Activated CD4-positive, alpha-beta T cell treated with anti-CD3 and anti-CD28 coated beads for 4 hours (primary cell): ENCODE measurements at places on chromosomes 1 and 21.

GRCh38 chr21:38448671-38449385 is 49.4 kb downstream of the ERG start:
- no peak for DNase-seq

DNA sequence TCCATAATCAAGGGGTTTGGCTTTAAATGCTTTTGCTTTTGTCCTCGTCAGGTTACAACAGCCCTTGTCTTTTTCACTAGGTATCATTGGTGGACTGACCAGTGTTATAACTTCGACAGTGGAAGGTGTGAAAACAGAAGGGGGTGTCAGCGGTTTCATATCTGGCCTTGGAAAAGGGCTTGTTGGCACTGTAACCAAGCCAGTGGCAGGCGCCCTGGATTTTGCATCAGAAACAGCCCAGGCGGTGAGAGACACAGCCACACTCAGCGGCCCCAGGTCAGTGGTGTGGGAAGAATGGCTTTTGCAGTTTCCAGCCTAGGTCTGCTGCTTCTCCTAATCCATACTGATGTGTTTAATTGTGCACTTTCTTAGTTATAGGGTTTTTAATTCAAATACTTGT is 157.9 kb downstream of the DHRS3 start:
- no peak for DNase-seq

- DNase-seq, result no peak
These were observed 14.6 kb downstream of the SYF2 start for GRCh38 chr1:25217598-25218232.

DNA sequence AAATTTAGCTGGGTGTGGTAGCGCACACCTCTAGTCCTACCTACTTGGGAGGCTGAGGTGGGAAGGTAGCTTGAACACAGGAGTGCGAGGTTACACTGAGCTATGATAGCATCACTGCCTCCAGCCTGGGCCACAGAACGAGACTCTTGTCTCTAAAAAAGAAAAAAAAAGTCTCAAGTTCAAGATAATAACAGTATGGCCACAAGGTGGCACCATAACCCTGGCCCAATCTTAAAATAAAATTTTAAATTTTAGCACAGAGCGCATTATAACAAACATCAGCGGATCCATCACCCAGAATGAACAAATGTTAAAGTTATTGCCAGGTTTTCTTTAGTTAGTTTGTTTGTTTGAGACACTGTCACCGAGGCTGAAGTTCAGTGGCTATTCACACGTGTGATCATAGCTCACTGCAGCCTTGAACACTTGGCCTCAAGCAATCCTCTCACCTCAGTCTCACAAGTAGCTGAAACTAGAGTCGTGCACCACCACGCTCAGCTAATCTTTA is 2.9 kb upstream of the HTR6 start:
- DNase-seq, result peak; percentile 36

DNA sequence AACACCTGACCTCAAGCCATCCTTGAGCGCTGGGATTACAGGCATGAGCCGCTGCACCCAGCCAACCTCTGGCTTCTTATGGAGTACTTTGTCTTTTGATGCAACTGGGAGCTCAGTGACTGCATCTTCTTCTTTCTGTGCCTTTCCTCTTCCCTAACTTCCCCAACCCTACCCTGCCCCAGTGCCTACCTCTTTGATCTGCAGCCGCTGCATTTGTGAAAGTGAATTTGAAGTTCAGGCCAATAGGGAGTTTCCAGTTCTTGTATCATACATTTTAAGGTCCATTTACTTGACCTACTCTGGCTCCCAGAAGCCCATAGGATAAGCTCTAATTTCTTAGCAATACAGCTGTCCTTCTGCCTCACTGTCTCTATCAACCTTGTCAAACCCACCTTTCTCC is 52.2 kb downstream of the KCNC4 start:
- DNase-seq, result no peak

DNA sequence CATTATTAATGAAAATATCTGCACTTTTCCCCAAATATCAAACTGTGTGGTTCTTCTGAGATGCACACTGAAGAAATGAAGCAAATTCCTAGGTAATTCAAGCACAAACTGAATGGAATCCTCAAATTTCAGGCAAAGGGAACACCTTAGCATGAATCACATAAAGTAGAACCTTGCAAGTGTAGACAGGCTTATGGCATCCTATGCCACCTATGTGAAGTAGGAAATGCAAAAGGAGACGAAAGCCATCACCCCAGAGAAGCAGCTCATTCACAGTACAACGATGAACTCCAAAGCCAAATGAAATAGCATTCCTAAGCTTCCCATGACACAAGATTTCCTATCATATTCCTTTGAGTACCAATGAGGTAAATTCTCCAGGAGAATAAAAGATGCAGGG is 461.2 kb upstream of the RUNX1 start:
- no peak for DNase-seq

GRCh38 chr1:9801909-9802308 is 21.9 kb downstream of the CLSTN1 start:
- no peak for DNase-seq

- DNase-seq, result no peak
These were observed 27.5 kb upstream of the TMEM54 start for GRCh38 chr1:32928715-32929114.

- no peak for DNase-seq
These were observed 5.3 kb downstream of the IL23R start for GRCh38 chr1:67171574-67171955.

DNA sequence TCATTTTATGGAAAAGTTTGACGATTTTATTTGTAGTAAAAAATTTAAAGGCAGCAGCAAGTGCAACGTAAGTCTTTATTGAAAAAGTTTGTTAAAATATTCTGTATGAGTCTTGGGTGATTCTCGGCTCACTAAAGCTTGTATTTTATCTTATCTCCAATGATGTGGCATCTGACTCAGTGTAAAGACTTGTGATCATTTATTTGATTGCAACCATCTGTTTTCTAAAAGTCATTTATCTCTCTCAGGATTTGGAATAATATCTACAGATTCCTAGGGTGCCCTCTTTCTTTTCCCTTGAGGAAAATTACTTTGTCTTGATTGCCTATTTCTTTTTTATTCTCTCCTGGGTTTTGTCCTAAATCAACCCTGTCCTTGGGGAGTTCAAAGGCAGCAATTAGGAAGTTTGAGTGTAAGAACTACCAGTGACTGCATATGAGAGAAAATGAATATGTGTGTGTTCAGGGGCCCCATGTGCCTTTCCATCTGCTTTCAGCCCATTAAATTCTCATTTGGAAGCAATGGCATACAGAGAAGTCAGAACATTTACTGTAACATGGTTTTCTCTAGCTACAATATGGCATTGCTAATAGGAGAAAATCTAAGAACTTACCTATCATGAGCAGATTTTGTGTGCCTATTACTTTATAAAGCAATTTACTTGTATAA is 575.0 kb upstream of the CHRM3 start:
- DNase-seq, result no peak

- DNase-seq, result no peak
These were observed 137.1 kb downstream of the PROX1 start for GRCh38 chr1:214124915-214125314.

- no peak for DNase-seq
These were observed 72.8 kb upstream of the CD1D start for GRCh38 chr1:158107916-158108315.

DNA sequence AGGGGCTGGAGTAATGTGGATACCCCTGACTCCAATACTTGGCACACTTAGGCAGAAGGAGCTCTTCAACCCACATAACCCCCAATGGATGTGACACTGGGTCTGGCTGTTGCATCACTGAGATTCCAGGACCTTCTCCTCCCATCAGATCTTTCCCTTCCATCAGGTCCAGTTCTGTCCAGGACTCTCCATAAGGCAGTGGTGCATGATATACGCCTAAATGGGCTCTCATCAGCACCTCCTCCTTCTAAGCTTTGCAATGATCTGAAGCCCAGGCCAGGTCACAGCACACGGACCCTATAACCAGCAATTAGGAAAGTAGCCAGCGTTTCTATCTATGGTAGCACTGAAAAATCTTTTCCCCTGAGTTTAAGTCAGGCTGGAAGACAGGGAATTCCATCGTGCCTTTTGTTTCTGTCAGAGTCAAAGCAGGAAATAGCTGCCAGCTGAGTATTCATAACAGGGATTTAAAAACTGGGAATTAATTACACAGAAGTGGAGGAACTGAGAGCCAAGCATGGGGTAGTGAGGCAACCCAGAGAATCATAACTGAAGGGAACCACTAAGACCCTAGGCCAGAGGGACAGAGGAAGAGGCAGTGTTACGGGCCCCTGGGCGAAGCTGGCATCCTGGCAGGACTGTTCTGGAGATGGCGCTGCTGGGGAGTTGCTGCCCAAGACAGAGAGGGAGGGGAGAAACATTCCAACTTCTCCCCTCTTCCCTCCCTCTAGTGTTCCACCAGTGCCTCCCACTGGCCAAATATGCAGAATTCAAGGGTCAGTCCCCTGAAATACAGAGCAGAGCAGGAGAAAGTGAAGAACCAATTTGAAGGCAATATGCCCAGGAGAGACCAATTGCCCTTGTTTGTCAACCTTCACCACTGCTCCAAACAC is 37.5 kb upstream of the HOOK1 start:
- DNase-seq, result no peak

DNA sequence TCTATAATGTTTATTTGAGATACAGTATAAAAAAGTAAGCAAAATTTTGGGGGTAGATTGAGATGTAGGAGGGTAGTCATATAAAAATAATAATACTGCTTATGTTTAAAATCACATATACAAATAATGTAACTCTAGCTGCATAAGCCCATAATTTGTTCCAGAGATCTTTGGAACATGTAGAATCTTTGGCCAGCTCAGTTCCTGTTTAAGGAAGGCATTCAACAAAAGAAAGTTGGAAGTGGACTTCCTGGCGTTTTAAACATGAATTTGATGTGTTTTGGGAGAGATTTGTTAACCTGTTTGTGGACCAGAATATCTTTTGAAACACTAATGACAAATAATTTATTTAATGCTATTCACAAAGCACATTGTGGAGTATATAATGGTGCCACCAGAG is 27.7 kb downstream of the GIPC2 start:
- no peak for DNase-seq

- no peak for DNase-seq
These were observed 75.3 kb downstream of the S1PR1 start for GRCh38 chr1:101312147-101312546.
